ENCODE measurements at places on chromosomes 5 and 9.

- no peak for DNase-seq
These were observed 4.5 kb downstream of the NREP start for GRCh38 chr5:111752426-111752965.

GRCh38 chr5:141681695-141682641, at the start of gene ARAP3:
Gene ARAP3, minus strand, starts transcription at chr5:141682230. Its CDS starts 1,744 bp downstream, at chr5:141680486.
- no peak for DNase-seq

DNA sequence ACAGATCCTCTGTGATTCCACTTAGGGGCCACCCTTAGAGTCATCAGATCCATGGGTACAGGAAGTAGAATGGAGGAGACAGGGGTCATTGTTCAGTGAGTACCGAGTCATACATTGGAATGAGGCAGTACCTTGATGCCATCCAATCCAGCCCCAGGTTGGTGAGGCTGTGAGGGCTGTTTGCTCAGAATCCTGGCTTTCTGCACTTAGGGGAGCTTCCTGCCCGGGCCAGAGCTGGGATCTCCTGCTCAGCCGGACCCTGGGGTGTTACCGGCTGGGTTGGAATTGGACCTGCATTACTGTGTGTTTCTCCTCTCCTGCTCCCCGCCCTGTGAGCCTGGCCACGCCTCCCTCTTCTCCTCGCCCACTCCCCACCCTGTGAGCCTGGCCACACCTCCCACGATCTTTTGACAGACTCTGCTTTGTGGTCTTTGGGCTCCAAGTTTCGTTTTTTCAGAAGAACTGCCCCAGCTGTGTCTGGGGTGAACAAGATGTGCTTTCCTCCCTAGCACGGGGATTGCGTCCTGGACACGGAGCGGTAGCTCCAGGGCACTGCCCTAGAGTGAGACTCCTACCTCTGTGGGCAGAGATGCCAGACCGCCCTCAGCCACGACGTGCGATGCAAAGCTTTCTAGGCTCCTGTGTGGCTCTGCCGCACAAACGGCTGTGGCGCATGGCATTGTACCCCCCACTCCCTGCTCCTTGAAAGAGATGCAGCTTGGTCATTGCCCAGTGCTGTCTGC, 15.4 kb downstream of the TRAF2 start:
- DNase-seq = peak; percentile 74

GRCh38 chr5:176391999-176392398, 3.4 kb downstream of the HIGD2A start:
- DNase-seq = no peak

- no peak for DNase-seq
These were observed 14.0 kb downstream of the CCDC187 start for GRCh38 chr9:136289651-136290507.

DNA sequence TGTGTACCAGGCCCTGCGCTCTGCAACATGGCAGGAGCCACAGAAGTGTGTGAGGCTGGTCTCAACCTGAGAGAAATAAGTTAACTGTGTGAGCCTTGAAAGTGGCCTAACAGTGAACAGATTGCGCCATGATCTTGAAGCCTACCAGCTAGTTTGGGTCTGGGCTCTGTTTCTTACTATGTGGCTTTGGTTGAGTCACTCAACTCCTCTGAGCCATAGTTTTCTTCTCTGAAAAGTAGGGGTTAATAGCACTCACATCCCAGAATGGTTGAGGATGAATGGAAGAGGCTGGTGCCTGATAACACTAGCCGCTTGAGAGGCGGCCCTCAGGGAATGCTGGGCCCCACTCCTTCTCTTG, 121.5 kb downstream of the RGS3 start:
- DNase-seq = no peak

Data from activated CD4-positive, alpha-beta T cell treated with anti-CD3 and anti-CD28 coated beads, Interleukin-2, amount 50 U/mL, for 24 hours (primary cell).